DMS79 (cell line): ENCODE measurements at places on chromosomes 2 and 18.
A peak's percentile ranks its signal among the peaks of the same experiment; 100 is the strongest.

GRCh38 chr2:62724886-62725711, 19.6 kb downstream of the EHBP1 start:
- DNase-seq, result no peak

- DNase-seq, result no peak
Measured at GRCh38 chr18:60413944-60414547, 41.5 kb upstream of the MC4R start.

- no peak for DNase-seq
Measured at GRCh38 chr2:78910376-78910775, 115.1 kb upstream of the REG3G start.

DNA sequence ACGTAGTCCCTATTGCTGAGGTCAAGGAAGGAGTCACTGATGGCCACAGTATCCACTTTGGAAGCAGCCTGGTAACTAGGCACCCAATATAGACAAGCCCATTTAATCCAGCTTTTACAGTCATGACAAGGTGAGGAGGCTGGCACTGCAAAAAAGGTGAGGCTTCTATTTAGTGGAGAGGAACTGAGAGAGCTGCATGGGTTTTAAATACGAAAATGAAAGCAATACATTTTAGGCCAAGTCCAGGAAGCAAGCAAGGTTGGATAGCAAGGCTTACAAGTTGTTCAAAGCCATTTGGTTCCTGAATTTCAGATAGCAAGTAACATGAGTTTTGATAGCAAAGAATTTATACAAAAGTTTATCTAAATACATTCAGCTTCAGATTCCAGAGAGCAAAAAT, 80.4 kb downstream of the SGPP2 start:
- no peak for DNase-seq

DNA sequence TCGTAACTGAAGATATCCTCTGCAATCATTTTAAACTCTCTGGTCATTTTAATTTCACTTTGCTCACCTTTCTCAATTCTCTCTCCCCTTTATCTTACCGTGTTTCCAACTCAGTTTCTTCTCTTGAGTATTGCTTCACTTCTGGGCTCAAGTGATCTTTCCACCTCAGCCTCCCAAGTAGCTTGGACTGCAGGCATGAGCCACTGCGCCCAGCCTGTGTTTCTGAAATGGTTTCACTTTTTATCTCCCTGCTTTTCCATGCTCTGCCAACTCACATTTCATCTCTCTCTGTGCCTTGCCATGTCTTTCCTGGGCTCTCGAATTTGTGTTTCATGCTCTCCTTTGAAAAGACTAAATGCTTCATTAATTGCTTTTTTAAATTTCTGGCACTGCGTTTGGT, 30.5 kb upstream of the TMEM131 start:
- DNase-seq, result no peak

DNA sequence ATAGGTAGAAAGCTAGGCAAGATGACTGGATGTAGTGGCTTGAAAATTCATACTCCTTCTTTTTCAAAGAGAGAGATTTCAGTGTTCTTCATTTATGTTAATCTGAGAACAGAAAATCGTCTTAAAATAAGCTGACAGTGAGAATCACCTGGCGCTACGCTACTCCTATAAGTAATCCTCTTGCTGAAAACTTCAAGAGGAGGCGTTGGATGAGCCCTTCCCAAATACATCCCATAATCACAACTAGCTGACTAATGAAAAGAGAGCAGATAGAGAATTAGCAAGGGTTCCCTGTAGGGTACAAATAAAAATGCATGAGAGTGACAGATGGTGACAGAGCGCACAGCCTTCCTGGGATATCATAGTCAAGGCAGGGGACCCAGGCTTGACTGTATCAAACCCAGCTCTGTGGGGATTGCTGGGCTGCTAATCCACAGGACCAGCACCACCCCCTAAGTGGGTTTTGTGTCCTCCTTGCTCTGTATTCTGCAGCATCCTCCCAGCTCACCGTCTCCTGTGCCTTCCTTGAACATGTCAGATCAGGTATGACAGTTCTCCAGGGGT, 280.2 kb downstream of the SP3 start:
- DNase-seq, result no peak

GRCh38 chr2:63818271-63818670, 23.4 kb upstream of the UGP2 start:
- no peak for DNase-seq

DNA sequence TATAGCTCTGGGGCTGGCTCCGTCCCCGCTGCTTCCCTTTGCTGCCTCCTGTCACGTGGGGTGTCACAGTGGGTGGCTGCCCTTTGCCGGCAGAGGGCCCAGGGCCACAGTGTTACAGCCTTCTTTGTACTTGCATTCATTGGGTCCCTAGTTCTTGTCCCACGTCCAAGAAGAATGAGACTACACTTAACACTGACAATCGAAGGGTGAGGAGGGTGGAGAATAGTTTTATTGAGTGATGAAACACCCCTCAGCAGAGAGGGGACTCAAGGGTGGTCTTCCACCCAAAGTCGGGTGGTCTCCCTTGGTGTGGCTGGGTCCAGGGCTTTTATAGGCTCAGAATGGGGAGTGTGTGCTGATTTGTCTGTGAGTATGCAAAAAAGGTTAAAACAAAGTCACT, 1.9 kb downstream of the ATG4B start:
- no peak for DNase-seq

DNA sequence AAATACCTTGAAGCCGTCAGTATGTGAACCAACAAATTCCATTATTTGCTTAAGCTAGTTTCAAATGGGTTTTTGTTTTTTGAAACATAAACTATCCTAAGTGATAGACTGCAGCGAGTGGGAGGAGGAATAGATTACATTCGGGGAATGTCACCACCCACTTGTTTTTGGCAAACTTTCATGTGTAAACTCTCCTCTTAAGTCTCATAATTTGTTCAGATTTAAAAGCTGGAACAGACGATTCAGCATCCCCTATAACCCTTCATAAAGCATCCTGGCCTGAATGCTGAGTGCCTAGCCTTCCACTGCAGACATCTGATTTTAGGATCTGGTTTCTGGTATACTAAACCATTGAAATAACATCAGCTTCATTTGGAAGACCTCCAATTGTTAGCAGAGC, 51.0 kb downstream of the CPO start:
- DNase-seq, result no peak

DNA sequence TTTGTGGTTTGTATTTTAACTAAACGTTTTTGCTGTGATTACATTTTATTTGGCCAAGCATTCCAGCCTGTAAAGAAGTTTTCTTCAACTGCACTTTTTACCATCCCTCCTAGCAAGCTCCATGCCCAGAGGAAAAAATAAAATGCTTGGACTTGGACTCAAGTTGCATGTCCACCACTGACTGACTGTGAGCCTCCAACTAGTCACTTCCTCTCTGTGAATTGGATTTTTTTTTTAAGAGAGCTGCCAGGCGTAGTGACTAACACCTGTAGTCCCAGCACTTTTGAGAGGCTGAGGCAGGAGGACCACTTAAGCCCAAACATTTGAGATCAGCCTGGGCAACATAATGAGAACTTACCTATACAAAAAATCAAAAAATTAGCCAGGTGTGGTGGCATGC, 1185.2 kb upstream of the PIK3C3 start:
- no peak for DNase-seq

GRCh38 chr2:226334981-226335720, 464.5 kb downstream of the IRS1 start:
- DNase-seq, result no peak

GRCh38 chr2:105176429-105176828, 65.1 kb upstream of the GPR45 start:
- no peak for DNase-seq

DNA sequence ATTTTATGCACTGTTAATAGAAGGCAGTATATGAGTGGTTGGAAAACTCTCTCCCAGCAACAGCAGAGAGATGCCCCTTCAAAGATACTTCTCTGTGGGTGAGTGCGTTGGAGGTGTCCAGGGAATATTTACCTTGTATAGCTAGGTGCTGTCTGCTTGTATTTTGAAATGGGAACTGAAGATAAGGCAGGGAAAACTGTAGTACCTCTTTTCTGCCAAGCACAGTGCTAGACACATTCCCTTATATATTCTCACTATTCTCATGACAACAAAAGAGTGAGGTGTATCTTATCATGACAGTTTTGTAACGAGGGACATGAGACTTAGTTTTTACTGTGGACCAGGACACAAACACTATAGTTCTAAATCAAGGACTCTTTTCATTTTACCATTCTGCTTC, 2.1 kb downstream of the TTC39C start:
- no peak for DNase-seq

DNA sequence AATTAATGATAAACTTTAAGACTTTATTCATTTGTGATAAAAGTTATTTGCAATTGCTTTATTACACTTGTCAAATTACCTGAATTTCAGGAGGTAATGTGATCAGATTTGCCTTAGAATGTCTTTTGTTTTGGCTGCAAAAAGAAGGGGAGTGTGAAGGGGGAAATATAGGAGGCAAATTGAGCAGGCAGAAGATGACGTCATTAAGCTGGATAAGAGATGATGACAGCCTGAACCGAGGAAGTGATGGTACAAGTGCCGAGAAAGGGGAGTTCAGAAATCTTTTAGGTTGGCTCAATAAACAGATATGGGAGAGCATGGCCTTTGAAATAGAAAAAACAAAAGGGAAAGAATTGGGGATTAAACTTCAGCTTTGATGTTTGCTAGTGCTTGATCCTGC, 73.0 kb upstream of the TTN start:
- DNase-seq, result no peak

DNA sequence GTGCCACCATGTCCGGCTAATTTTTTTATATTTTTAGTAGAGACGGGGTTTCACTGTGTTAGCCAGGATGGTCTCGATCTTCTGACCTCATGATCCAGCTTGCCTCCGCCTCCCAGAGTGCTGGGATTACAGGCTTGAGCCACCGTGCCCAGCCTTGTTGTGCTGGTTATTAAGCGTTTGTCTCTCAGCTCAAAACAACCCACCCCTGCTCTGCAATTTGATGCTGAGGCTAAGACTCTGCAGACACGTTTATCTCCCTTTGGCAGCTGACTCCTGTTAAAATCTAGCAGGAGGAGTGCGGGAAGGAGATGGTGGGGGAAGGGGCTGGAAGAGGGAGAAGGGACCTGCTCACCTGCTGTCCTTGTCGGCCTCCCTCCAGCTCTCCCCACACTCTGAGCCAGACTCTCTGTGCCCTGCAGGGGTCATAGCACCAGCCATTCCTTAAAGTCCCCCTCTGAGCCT, 29.9 kb upstream of the IMPA2 start:
- DNase-seq, result no peak

DNA sequence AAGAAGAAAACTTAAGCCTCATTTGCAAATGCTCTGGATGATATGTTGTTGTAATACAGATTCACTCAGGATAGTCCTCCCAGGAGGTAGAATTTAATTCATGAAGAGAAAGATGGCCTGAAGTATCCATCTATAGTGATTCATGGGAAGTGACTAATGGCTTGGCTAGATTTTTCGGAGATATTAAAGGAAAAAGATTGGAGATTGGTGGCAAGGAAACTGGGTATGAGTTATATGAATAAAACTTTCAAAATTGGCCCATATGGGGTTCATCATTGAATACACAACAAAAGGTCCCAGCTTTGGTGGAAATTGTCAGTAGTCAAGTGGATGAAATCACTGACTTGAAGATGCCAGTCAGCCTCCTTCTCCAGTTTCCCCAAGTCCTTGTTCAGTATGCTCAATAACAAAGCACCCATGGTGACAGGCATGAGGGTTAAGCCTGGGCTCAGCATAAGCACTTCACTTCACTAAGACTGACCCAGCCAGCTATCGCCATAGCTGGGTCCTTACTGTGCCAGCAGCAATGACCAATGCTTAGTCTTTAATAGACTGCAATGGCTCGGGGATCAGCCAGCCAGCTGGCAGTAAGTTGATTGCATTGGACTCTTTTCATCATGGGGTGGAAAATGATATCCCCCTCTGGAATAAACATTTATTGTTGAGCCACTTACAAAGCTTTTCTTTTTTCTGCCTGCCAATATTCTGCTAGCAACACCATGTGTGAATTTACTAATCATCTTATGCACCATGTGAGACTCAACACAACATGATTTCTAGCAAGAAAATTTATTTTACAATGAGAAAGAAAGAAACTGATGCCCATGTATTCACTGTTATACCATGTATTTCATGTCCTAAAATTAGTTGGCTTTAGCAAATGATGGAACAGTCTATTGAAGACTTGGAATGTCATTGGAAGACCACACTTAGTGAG, 176.6 kb upstream of the TACR1 start:
- DNase-seq, result no peak

DNA sequence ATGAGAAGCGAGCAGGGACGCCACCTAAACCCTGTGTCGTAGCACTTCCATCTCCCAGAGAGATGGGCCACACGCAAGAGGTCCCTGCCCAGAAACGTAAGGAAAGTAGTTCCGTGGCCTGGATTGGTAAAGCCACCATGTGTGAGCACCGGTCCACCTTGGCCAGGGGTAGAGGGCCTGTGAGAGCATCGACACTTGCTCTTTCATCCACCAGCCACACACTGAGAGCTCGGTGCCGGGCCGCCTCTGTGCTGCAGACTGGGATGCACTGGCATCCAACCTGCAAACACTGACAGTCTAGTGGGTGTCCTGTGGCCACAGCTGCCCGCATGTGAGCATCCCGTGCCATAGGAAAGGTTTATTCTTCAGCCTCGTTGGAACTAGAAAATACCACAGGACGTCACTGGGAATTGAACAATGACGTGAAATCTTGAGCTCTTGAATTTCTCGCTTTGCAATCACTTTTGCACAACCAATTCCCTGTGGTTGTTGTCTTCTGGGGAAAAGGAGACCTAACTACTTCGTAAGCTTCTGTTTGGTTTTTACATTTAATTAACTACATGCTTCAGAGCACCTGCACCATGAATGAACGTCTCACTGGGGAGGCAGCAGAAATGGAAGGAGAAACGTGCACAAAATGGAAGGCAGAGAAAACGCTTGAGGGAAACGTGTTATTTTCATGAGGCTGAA, 212.0 kb upstream of the RAB6C start:
- DNase-seq, result no peak

DNA sequence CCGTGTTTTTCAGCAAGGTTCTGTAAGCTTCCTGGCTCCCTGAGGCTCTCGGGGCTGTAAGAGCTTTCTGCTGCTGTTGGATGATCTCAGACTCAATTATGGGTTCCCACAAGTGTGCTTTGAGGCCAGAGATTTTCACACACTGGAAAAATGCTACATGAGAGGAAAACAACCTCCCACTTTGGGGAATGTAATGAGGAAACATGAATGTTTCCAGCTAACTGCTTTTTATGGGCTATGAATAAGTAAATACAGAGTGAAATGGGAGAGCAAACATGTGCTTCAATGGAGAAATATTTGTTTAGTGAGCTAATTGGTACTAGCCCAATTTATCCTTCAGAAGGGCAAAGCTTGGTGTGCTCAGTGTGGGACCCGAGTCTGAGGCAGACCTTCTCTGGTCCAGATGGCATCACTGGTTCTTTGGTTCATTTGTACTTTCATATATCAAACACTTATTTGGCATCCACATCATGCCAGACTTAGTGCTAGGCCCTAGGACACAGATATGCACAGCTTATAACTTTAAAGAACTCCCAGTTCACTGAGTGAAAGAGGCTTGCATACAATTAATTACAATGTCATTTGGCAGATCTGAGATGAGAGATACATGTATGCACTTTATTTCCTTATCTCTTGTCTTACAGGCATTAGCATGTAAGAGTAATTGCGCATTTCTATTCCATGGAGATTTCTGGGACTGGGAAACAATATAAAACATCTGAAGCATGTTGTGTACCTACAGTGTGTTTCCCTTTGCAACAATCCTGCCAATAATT, 248.8 kb downstream of the RDH14 start:
- peak; percentile 60 for DNase-seq

GRCh38 chr2:216497382-216498069, 1.1 kb upstream of the RPL37A start:
- DNase-seq, result no peak
